ENCODE measurements at places on chromosomes 2 and 18.

- DNase-seq, result peak; percentile 90
Observed at GRCh38 chr2:85437488-85438200, 19.1 kb downstream of the SH2D6 start.

DNA sequence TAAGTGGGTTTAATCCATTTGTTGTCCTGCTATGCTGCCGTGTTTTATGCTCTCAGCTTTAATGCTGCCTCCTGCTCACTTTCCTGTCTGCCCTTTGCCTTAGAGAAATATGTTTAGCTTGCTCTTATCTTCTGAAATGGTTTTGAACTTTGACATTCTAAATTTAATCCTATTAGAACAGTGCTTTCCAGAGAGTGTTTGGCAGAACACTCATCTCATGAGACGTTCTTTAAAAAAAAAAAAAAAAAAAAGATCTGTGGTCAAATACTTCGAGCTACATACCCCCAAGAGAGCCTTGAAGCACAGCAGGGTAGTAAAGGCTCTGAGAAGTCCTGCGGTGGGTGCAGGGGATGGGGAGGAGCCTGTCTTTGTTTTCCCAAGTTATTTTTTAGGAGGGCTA is 161.3 kb downstream of the SPP2 start:
- DNase-seq, result no peak

- DNase-seq, result no peak
Observed at GRCh38 chr18:76389716-76390115, 105.3 kb downstream of the ZNF516 start.

DNA sequence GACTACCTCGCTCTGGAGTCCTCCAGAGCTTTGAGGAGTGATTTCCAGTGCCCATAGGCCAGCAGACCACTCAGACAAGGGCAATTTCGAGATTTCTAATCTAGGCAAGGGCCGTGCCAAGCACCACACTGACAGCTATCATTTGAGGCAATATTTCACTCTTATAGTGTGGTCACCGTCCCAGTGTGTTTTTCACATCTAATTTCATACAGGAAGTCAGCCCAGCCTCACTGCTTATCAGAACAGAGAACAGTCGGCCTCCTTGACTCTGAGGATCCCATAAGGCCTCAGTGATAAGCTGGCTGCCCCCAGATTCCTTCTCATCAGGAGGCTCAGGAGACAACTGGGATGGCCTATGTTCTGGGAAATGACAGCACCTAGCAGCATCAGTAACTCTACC is 581 bp downstream of the CAPN14 start:
- DNase-seq, result no peak
